Kidney (tissue), 22 donors: ENCODE measurements at places on chromosomes 12 and 14. TPM values are rescaled to one million over a fixed set of nuclear protein-coding genes. Genes with fewer than 3 reads are reported as not detected.

- H3K27ac ChIP-seq: no peak overlapping the region
- no peaks in the 10 kb centered on the region for H3K36me3 ChIP-seq
- DNase-seq: no peak
- no peak overlapping the region for H3K4me3 ChIP-seq
Observed at GRCh38 chr12:90233168-90234100, 524.8 kb upstream of the ATP2B1 start.

DNA sequence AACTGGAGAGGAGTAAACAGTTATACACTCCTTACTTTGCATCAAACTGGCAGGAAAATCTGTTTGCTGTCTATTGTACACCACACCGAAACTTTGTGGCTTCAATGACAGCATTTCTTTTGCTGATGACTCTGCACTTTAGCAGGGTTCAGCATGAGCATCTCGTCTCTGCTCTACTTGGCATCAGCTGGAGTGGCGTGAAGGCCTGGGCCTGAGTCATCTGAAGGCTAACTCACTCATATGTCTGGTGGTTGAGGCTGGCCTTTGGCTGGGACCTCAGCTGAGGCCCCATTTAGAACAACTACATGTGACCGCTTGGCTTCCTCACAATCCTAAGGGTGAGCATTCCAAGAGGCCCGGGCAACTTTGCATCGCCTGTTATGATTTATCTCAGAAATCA, 28.7 kb upstream of the REP15 start:
- no peak for DNase-seq

- no peaks in the 10 kb centered on the region for H3K4me1 ChIP-seq
- no peaks in the 10 kb centered on the region for H3K27me3 ChIP-seq
- H3K36me3 ChIP-seq: no peaks in the 10 kb centered on the region
- no peak overlapping the region for H3K4me3 ChIP-seq
- DNase-seq: no peak
Observed at GRCh38 chr14:99596772-99597171, 7.2 kb downstream of the CCDC85C start.

DNA sequence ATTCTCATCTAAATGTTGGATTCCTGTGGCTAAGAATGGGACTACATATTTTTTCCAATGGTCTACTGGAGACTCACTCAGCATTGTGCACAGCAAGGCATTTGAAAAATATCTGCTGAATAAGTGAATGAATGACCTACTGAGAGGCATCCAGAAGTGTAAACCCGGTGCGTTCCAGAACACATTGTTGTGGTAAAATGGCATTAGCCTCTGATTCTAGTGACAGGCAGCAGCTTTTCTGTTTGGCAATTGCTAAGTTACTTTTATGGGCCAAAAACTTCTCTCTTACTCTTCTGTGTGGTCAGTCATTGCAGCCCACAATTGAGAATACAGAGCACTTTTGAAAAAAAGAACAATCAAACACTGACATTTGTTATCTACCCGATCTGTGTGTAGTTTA, 36.5 kb downstream of the WIF1 start:
- no peaks in the 10 kb centered on the region for H3K36me3 ChIP-seq
- H3K27me3 ChIP-seq: no peaks in the 10 kb centered on the region
- no peak overlapping the region for H3K4me3 ChIP-seq
- H3K4me1 ChIP-seq: no peaks in the 10 kb centered on the region

- no peak for DNase-seq
- no peak overlapping the region for H3K27ac ChIP-seq
- no peaks in the 10 kb centered on the region for H3K27me3 ChIP-seq
- H3K36me3 ChIP-seq: no peaks in the 10 kb centered on the region
- no peak overlapping the region for H3K4me3 ChIP-seq
- no peaks in the 10 kb centered on the region for H3K4me1 ChIP-seq
Observed at GRCh38 chr14:51697848-51698247, 46.1 kb downstream of the FRMD6 start.

DNA sequence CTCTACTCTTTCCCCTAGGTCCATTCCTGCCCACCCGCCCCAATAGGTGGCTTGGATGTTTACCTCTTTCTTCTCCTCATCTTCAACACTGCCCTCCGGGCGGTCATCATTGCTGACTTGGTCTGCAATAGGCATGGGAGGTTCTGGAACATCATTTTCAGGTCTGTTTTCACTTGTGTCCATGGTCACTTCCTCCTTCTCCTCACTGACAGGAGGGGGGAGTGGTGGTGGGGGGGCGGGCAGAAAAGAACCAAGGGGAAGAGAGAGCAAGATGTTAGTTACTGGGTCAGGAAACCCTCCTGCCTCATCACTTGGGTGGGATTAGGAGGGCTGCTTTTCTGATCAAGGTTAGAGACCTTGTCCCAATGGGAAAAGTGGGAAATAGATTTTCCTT, 12.1 kb upstream of the CDH24 start:
- peak overlapping the region; percentile 20 for H3K27ac ChIP-seq
- no peaks in the 10 kb centered on the region for H3K27me3 ChIP-seq
- H3K4me1 ChIP-seq: peaks cover 21% of the 10 kb centered on the region
- peaks cover 49% of the 10 kb centered on the region for H3K36me3 ChIP-seq
- no peak for DNase-seq

DNA sequence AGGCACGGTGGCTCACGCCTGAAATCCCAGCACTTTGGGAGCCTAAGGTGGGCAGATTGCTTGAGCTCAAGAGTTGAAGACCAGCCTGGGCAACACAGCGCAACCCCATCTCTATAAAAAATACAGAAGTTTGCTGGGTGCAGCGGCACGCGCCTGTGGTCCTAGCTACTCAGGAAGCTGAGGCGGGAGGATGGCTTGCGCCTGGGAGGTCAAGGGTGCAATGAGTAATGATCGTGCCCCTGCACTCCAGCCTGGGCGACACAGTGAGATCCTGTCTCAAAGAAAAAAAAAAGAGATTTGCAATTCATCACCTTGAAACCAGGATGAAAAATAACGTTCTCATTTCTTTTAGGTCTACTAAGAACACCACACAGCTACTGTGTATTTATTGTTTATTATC, 4.0 kb downstream of the STX2 start:
- H3K27ac ChIP-seq: no peak overlapping the region
- no peak overlapping the region for H3K4me3 ChIP-seq
- no peaks in the 10 kb centered on the region for H3K36me3 ChIP-seq
- H3K4me1 ChIP-seq: peaks cover 14% of the 10 kb centered on the region

DNA sequence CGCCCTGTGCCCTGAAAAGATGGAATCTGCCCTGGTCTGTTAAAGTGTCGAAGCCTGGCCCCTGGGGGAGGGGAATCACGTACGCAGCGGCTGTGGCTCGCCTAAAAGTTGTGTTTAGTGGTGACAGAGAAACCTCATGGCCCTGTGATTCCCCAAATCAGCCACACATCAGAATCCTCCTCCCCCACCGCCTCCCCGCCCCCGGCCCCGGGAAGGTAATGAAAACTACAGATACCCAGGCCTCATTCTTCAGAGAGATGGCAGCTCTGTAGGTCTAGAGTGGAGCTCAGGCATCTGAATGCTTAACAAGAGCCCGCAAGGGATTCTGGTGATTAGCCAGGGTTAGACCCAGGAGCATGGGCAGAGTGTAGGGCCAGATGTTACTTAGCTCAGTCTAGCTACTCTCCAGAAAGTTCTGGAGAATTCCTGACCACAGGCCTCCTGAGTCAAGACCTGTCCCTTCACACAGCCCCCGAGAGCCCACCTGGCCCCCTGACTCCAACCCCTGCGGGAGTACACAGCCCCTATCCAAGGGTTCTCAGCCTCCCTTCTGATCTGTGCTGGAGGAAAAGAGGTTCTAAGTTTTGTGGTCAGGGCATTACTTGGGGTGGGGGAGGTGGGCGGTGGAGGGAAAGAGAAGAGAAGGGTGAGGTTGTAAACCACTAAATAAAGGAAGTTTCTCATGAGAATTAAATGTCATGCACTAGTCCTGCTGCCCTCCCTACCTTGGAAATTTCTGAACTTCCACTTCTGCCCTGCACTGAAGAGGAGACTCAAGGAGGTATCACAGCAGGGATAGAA, 114.8 kb downstream of the PLXNC1 start:
- H3K27me3 ChIP-seq: no peaks in the 10 kb centered on the region
- H3K4me3 ChIP-seq: no peak overlapping the region
- peak overlapping the region; percentile 87 for H3K27ac ChIP-seq
- DNase-seq: no peak

GRCh38 chr12:31647086-31647491, 12.4 kb upstream of the ETFBKMT start:
- peaks cover 2% of the 10 kb centered on the region for H3K4me1 ChIP-seq
- no peak overlapping the region for H3K27ac ChIP-seq
- no peaks in the 10 kb centered on the region for H3K27me3 ChIP-seq
- no peak overlapping the region for H3K4me3 ChIP-seq

DNA sequence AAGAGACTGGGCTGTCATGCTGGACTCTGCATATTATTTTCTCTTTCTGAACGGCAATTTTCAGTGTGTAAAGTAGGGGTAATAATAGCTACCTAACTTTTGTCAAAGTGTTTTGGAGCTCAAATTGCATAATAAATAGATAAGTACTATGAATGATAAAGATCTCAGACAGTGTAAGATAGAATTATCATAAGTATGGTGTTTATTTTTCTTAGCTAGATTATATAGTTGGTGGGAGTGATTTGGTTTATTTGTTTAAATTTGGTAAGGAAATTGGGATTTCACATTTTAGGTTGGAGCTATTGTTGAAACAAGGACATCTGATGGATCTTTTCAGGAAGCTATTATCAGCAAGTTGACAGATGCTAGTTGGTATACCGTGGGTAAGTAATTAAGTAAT, 7.4 kb downstream of the ARID4A start:
- peaks cover 9% of the 10 kb centered on the region for H3K36me3 ChIP-seq
- H3K27me3 ChIP-seq: no peaks in the 10 kb centered on the region
- H3K27ac ChIP-seq: no peak overlapping the region
- DNase-seq: no peak

DNA sequence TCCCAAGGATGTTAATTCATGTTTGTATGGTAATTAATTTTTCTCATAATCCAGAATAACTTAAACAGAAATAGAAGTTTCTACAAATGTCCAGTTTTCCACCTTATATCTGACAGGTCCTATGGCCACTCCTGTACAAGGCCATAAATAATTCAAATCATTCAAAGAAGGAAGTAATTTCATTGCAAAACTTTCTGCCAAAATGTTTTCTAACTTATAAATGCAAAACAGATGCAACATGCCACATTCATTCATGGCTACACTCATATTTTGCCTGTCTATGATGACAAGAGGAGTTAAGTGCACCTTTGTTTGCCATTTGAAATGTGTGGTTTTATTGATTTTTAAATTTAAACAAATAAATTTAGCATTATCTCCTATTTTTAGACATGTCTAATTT, 34.4 kb downstream of the ITPR2 start:
- H3K4me3 ChIP-seq: no peak overlapping the region
- no peak for DNase-seq
- no peaks in the 10 kb centered on the region for H3K27me3 ChIP-seq
- H3K36me3 ChIP-seq: no peaks in the 10 kb centered on the region
- H3K27ac ChIP-seq: no peak overlapping the region

GRCh38 chr12:80470403-80470802, 26.4 kb downstream of the PTPRQ start:
- no peaks in the 10 kb centered on the region for H3K4me1 ChIP-seq
- no peak for DNase-seq
- no peaks in the 10 kb centered on the region for H3K36me3 ChIP-seq

DNA sequence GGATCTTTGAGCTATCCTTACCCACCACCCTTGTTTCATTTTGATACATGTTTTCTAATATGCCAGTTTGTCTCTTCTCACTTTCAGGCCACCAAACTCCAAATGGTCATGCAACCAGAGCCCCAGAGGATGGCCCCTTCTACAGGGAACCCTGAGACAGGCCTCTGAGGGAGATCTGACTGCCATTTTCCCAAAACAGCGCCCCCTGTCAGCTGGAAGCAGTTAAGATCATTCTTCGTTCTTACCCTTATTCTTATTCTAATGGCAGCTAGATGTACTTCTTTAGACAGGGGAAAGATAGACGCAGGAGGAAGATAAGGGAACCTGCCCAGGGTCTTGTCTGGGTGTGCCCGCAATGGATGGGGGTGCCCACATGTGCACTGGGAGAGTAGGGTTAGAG, 38.4 kb downstream of the C12orf56 start:
- H3K4me3 ChIP-seq: no peak overlapping the region
- H3K27ac ChIP-seq: no peak overlapping the region
- H3K27me3 ChIP-seq: no peaks in the 10 kb centered on the region
- DNase-seq: no peak
- H3K4me1 ChIP-seq: no peaks in the 10 kb centered on the region
- H3K36me3 ChIP-seq: no peaks in the 10 kb centered on the region

DNA sequence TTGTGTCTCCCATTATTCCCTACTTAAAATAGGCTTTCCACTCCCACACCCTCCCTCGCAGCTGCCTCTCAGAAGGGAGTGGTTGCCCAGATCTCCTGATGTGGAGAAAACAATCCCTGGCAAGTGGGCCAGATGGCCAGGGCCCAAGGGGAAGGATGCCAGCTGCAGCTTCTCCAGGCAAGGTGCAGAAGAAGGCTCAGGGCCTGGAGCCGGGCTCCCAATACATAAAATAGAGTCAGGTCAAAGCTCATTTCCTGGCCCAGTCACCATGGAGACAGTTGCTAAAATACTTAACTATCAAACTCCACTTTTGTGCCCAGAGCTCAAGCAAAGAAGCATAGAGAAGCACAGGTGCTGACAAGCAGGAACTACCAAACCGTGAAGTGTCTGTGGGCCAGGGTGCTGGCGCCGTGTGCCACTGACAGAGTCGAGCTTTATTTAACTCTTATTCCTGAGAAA, 45.7 kb upstream of the ITPR2 start:
- no peak overlapping the region for H3K4me3 ChIP-seq
- H3K27ac ChIP-seq: no peak overlapping the region
- H3K27me3 ChIP-seq: no peaks in the 10 kb centered on the region

DNA sequence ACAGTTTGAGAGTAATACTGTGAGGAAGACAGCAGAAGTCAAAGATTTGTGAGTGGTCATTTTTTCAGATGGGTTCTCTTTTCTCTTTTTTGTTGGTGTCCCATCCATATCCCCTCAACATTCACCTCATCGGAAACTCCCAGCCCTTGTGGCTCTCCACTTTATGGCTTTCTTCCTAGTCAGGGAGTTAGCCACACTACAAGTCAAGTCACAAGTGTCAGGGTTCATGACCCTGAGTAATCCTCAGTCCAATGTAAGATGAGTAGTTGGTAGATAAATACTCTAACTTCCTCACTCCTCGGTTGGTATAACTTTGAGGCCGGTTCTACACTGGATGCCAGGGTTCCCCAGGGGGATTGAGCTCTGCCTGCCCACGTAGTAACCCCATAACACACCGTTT, 41.4 kb downstream of the PTGER2 start:
- no peak overlapping the region for H3K27ac ChIP-seq
- no peak for DNase-seq

- peaks cover 3% of the 10 kb centered on the region for H3K36me3 ChIP-seq
- H3K27ac ChIP-seq: no peak overlapping the region
Observed at GRCh38 chr12:96233939-96234461, 39.8 kb downstream of the ELK3 start.

The NANOG gene
- total RNA-seq: 0.16 TPM

The HSPA2 gene
- total RNA-seq: 41.9 TPM

The CCDC177 gene
- total RNA-seq: not detected

The SYNJ2BP gene
- 48.3 TPM for total RNA-seq
